ENCODE measurements at places on chromosomes 5 and 9.

DNA sequence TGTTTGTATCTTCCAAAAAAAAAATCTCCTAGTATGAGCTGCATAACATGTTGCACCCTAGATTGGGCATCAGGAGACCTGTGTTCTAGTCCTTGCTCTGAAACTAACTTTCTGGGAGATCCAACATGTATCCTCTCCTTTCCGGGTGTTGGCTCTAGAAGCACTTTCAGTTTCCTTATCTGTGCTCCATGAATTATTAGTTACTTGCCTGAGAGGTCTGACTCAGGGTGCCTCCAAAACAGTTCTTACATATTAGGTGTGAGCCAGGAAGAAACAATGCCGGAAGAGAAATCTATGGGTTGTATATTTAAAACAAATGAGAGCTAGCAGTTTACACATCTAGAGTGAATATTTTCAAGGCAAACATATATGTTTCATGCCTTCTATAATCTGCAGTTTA lies 36.7 kb upstream of the SLC36A2 start:
- no peak for DNase-seq

GRCh38 chr9:11233696-11234095 lies 620.9 kb upstream of the PTPRD start:
- DNase-seq, result no peak

DNA sequence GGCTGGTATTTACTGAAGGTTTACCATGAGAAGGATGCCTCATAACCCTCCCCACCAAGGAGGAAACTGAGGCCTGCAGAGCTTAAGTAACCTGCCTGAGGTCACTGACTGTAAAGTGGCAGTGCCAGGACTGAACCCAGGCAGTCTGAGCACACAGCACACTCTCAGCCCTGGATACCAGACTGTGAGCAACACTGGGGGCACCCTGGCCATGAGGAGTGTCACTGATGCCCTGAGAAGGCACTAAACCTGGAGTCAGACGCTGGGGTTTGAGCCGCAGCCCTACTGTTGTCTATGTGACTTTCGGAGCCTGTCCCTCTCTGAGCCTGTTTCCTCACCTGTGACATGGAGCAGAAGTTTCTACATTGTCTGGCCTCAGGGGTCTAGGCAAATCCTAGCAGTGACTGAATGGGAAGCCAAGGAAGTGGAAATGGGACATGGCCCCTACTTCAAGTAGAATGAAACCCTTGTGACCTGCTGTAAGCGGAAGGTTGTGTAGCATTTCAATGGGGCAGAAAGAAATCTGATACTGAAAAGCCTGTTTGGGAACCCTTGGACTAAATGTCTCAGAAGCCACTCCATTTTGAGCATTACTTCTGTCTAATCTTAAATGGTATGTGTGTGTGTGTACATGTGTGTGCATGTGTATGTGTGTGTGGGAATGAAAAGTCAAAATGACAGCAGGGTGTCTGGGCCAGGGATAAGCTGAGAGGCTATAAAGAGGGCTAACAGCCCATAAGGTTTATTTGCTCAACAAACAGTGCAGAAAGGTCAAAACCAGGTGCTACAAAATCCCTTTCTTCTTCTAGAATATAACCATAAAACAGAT lies 36.0 kb downstream of the B4GALT1 start:
- DNase-seq, result no peak

DNA sequence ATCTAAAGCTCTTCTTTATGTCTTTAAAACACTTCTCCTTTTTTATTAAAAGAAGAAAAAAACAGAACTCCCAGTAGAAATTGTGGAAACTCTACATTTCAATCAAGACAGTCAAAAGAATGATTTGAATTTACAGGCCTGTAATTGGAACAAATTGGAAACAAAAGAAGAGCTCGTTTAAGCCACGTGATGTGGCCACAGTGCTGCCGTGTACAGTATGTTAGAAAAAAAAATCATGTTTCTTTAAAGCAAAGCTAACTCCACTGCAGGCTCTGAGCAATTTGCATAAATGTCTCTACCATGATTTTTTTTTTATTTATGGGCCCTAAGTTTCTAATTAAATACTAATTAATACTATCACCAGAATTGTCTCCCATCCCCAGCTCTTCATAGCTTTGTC lies 325.6 kb downstream of the ZSWIM6 start:
- no peak for DNase-seq

DNA sequence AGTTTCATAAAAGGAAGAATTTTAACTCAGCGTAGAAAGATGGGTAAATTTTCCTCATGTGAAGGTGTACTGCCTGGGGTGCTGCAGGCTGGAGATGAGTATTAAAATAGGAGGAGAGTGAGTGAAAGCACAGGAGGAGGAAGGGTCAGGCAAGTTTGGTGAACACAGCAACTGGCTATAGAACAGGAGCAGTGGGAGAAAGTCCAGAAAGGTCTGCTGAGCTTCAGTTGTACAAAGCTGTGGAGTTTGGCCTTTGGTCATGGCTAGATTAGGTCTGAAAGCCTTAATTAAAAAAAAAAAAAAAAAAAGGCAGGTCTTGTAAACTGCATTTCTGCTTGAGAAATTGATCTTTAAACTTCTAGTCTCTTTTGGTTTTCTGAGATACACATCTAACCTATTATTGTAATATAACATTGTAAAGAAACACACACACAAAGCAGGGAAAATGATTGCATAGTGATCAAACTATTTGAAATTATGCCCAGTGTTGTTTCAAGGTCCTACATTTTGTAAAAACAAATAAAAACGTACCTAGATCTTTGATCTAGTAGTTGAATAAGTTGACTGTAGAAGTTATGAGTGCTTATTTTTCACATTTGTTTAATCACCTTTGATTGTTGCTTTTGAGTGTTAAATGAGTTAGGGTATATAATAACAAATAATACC lies 43.6 kb downstream of the MAP3K1 start:
- no peak for DNase-seq

GRCh38 chr5:69364414-69364813 lies 4.9 kb downstream of the AK6 start:
- DNase-seq, result no peak
